ENCODE measurements at places on chromosomes 5 and 9.

GRCh38 chr9:27184556-27185351 is 75.7 kb downstream of the TEK start:
- no peak for DNase-seq

DNA sequence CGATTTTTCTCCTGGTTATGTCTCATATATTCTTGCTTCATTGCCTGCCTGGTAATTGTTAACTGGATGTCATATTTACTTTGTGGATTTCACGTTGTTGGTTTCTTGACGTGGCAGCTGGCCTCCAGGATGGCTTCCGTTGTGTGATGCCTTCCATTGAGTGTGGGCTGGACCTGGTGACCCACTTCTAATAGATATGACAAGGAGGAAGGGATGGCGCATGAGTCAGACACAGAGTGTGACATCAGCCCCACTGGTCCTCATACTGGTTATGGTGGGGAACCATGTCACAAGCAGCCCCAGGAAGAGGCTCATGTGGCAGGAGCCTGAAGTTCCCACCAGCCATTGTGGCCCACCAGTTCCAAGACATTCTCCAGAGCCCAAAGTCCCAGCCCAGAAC is 6.4 kb upstream of the PAEP start:
- peak; percentile 16 for DNase-seq

DNA sequence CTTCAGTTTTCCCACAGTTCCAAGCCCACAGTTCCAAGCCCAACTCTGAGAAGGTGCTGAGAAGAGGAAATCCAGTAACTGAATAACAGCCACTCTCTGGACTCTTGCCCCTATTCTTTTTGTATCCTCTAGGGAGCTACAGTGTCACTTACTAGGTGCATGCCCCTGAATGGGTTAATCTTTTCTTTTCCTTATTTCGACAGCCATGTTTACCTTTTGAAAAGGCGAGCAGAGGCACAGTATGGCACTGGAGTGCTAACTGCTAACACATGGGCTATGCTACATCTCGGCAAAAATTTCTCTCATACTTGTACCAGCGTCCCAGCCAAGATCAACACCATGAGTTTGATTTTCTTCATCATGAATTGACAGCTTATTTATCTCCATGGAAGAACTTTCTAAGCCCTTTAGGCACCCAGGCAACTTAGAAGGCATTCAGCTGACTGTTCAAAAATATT is 222.6 kb downstream of the EBF1 start:
- no peak for DNase-seq

DNA sequence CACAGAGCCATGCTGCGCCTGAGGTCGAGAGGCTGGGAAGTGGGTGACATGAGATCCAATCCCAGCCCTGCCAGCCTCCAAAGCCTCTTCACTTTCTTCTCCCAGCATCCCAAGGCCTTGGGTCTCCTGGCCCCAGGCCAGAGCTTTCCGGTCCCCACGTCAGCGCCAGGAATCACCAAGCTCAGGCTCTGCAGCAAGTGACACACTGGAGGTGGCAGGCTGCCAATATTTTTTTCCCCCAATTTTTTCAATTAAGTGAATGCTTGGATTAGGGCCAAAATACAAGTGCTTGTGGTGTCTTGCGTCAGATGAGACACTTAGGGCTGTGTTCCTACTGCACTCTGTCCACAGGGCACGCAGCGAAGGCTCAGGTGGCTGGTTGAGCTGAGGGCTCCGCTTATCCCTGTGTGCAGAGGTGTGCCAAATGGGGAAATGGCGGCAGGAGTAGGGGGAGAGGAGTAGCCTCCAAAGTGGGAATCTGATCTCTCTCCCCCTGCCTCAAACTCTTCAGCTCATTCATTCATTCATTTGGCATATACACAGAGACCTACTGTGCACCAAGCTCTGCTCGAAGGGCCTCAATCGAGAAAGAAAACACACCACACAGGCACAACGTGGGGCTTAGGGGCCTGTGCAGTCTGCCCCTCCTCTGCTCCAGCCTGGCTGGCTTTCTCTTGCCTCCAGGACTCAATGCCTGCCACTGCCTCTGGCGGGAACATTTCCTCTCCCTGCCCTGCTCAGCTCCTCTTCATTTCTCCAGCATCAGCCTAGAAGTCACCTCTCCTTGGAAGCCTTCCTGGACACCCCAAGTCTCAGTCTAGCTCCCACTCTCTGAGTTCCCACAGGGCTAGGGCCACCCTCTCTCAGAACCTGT is 16.6 kb downstream of the SH3PXD2B start:
- peak; percentile 29 for DNase-seq

DNA sequence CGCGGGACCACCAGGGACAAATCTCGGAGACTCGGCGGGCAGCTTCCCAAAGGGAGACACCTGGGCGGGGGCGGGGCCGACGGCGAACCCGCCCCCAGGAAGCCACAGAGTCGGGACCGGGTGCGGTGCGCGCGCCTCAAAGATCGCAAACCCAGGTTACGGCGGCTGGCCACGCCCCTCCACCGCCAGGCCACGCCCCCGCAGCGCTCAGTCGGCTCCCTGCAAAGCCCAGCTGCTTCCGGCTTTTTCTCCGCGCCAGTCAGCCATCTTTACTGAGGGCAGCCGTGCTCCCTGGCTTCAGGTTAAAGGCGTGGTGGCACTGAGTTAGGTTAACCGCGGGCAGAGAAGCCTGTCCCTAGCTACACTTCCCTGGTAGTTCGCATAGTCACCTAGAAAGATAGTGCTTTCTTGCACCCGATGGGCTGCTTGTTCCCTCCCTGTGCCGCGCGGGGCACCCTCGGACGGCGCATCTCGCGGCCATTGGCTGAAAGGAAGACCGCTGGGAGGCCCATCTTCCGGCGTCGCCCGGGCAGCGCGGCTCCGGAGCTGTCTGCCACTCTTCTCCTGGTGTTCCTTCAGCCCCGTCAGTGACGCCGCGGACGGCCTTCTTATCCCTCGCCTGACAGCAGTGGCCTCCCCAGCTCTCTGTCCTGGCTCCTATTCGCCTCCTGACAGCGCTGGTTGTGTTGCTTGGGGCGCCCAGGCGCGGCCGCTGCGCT is at the start of gene TBC1D2:
TSS of gene TBC1D2 (minus strand) at position 72 of the 719 bp plus-strand sequence. CDS start 108 bp downstream, outside the sequence.
- peak; percentile 90 for DNase-seq

- DNase-seq = no peak
Observed at GRCh38 chr5:139669662-139670368, 21.7 kb downstream of the CXXC5 start.

GRCh38 chr9:95777136-95777535 is 98.4 kb upstream of the ERCC6L2 start:
- no peak for DNase-seq

- DNase-seq = no peak
Observed at GRCh38 chr5:174491761-174492350, 232.5 kb upstream of the MSX2 start.

- DNase-seq = no peak
Observed at GRCh38 chr5:105982526-105982925, 1688.2 kb downstream of the EFNA5 start.

- peak; percentile 30 for DNase-seq
Observed at GRCh38 chr5:98904780-98905179, 24.0 kb downstream of the CHD1 start.

- no peak for DNase-seq
Observed at GRCh38 chr9:72151104-72151503, 1.9 kb downstream of the GDA start.

DNA sequence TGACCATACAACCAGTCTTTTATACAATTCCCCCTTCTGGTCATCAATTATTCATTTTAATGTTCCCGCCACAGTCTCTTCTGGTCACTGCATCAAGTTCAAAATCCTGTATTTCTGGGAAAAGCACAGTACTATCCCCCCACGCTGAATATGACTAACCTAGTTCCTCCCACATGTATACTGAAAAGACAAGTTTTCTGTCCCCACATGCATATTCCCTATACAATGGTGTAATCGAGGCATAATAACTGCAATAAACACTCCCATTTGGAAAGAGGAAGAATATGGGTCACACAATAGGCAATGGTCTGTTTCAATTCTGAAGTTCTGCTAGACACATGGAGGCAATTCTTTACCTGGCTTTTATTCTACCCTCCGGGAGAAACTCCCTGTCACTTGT is 344.9 kb downstream of the EFNA5 start:
- no peak for DNase-seq

DNA sequence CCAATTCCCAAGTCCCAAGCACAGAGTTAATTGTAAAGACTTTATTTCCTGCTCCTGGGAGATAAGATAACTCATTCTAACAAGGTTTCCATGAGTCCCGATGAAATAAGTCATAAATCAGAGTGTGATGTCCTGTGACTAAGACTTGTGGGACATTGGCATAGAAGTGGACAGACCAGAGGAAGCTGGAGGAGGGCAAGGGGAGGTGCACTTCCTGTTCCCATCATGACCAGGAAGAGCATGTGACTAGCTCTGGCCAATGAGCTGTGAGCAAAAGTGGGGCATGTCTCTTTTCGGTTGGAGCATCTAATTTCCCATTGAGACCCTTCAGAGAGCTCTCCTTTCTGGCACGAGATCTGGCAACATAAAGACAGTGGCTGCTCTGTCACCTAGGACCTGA is 100.4 kb downstream of the ZNF354C start:
- DNase-seq = peak; percentile 12

DNA sequence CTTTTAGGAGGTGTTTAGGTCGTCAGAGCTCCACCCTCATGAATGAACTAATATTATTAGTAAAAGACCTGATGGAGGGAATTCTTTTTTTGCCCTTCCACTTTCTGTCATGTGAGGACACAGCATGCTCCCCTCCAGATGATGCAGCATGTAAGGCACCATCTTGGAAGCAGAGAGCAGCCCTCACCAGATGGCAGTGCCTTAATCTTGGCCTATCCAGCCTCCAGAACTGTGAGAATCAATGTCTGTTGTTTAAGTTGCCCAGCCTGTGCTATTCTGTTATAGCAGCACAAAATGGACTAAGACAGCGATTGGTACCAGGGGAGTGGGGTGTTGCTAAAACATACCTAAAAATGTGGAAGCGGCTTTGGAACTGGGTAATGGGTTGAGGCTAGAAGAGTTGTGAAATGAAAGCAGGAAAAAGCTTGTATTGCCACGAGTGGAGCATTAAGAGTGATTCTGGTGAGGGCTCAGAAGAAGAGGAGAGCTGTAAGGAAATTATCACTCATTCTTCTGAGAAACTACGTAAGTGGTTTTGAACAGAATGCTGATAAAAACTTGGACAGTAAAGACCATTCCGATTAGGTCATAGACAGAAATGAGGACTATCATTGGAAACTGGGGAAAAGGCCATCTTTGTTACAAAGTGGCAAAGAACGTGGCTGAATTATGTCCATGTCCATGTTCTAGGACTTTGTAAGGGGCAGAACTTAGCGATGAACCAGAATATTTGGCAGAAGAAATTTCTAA is 28.6 kb downstream of the PTPDC1 start:
- DNase-seq = no peak

DNA sequence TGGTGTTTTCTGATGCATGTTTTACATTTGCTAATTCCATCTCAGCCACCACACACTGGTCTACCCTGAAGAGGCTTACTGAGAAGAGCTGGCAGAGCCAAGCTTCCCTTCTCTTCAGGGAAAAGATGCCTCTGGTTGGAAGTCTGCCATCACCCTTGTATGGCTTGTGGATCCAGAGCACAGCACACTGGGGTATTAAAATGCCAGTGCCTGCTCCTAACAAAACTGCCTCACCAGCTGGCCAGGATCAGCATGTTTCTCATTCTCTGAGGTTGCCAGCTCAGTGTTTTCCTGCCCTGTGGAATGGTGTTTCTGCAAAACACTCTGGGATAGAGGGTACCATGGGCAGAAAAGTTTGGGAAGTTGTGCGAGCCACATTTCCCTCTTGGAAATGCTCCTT is 31.6 kb upstream of the ZNF618 start:
- DNase-seq = no peak

DNA sequence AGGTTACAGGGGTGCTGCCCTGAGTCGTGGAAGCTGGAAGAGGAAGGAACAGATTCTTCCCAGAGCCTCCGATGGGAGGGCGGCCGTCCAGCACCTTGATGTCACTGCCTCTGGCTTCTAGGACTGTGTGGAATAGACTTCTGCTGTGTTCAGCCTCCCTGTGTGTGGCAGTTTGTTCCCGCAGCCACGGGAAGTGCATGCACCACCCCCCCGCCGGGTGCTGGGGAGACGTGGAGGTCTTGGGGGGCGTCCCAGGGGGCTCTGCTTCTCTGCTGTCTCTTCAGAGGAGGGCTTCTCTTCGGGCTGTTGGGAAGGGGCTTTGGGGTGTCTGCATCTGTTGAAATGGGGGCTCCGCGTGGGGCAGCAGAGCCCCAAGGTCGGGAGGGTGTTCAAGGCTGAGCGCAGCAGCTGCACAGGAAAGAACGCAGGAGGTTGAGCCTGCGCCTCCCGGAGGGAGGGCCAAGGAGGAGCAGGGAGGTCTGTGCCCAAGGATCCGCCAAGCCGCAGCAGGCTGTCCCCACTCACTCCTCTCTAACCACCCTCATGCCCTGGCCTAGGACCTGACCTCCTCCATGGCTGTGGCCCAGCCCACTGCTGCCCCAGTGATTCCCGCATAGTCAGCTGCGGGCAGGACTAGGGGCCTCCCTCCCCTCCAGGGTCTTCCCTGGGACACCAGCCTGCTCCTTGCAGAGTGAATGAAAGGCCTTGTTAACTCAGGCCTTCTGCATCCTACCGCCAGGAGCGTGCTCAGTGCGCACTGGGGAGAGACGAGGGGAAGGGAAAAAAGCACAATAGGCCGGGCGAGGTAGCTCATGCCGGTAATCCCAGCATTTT is 45.0 kb downstream of the ROPN1L start:
- DNase-seq = no peak

DNA sequence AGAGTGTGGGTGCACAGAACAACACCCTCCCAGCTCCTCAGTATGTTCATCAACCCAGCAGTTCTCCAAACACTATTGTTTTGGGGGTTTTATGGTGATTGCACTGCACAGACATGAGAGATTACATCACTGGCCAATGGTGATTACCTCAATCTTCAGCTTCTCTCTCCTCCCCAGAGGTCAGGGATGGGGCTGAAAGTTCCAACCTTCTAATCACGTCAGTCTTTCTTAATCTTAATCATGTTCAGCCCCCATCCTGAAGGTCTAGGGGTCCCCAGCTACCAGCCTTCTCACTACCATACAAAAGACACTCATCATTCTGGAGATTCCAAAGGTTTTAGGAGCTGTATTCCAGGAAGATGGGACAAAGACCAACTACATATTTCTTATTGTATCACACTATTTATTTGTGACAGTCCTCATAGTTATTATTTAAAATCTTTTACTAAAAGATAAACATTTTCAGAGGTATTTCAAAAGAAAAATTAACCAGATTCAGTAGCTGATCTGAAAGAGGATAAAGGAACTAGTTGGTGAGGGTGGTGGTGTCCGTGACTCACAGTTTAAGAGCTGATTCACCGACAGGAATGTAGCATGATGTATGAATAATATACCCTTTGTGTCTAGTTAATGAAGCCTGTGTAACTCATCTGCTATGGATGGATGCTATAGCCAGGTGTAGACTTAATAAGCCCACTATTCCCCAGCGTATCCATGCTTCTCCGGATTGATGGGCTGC is 35.6 kb downstream of the RASEF start:
- peak; percentile 93 for DNase-seq

- no peak for DNase-seq
Observed at GRCh38 chr5:84425365-84425881, 40.7 kb upstream of the EDIL3 start.

All from RCC 7860 (cell line).